Tibial artery (tissue), 4 donors: ENCODE measurements at places on chromosomes 6 and 20.

DNA sequence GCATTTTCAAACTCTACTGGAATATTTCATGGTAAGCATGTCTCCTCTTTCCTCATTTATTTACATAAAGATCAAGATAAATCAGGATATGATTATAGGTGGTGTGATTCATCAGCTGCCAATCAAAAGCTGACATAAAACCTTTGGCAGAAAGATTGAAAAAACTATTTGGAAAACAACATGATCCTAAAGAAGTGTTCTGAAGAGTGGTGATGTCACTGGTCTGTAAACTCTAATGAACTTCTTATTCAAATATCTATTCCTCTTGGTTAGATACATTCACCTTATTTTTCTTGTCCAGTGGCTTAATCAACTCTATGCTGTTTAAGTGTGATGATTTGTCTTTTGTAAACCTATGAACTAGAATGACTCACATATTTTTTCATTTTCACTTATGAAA lies 535.5 kb upstream of the CITED2 start:
- DNase-seq: no peak

GRCh38 chr6:170190046-170190445 lies 100.8 kb downstream of the DLL1 start:
- no peak for DNase-seq

GRCh38 chr6:67450641-67451040 lies 1184.4 kb upstream of the ADGRB3 start:
- no peak for DNase-seq

- no peak for DNase-seq
Measured at GRCh38 chr6:93792746-93793145, 373.4 kb upstream of the EPHA7 start.

DNA sequence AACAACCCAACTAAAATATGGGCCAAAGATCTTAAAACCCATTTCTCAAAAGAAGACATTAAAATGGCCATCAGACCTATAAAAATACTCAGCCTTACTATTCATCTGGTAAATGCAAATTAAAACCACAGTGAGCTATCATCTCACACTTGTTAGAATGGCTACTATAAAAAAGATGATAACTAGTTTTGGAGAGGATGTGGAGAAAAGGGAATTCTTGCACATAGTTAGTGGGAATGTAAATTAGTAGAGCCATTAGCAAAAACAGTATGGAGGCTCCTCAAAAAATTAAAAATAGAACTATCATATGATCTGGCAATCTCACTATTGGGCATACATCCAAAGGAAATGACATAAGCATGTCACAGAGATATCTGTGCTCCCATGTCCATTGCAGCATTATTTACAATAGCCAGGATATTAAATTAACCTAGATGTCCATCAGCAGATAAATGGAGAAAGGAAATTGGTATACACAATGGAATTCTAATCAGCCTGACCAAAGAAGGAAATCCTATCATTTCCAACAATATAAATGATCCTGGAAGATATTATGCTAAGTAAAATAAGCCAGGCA lies 2.9 kb downstream of the SIRPB1 start:
- no peak for DNase-seq

DNA sequence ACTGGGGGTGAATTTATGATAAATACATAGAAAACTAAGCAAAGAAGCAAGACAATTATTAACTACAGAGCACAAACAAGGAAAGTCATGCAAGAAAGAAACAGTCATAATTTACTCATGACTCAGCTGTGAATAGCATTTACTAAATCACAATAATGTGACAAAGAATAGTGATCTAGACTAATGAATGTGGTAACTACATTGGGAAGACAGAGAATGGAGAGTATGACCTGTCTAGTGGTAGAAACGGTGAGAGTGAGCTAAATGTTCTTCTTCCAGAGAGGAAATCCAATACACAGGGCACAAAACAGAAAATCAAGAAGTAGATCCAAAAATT lies 153.5 kb upstream of the DST start:
- DNase-seq: no peak

GRCh38 chr6:4281341-4282293 lies 146.2 kb upstream of the ECI2 start:
- DNase-seq: no peak

DNA sequence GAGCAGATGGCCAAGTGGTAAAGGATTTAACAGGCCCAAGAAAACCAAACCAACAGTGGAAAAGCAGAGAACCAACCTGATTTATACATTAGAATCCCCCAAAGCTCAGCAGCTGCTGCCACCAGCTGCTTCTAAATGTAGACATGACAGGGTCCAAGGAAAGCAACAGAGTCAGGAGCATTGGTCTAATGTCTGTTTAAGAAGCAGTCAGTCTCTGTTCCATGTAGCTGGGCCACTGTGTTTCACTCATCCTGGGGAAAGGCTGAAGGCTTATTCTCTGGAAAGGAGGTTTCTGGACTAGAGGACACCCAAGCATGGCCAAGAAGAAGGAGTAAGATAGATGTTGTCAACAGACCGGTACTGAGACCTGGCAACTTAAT lies 75.4 kb downstream of the TMEM244 start:
- no peak for DNase-seq

- no peak for DNase-seq
Measured at GRCh38 chr20:61889659-61890058, 176.0 kb downstream of the TAF4 start.

DNA sequence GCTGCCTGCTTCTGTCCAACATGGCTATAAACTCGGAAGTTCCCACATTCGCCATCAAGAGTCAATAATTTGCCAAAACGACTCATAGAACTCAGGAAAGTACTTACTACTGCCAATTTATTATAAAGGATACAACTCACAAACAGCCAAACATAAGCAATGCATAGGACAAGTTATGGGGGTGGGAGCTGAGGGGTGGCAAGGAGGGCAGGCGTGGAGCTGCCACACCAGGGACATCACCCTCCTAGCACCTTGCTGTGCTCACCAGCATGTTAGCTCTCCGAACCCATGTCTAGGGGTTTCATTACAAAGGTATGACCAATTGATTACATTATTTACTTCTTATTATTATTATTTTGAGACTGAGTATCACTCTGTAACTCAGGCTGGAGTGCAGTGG lies 12.4 kb downstream of the EIF2S2 start:
- DNase-seq: no peak

DNA sequence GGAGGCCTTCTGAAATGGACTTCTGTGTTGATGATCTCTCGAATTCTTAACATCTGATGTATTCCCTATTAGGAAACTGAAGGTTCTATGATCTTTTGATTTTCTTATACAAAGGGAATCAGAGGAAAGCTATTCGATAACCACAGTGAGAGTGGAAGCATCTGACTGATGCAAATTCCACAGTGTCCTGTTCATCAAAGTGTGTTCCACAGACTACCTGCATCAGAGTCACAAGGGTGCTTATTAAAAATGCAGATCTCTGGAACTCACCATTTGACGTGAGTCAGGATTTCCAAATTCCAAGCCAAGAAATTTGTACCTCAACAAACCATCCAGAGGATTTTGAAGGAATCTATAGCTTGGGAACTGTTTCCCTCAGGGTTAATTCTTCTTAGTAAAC lies 4.4 kb upstream of the MEP1A start:
- DNase-seq: no peak

- DNase-seq: no peak
Measured at GRCh38 chr6:106910999-106911949, 63.3 kb downstream of the CD24 start.

DNA sequence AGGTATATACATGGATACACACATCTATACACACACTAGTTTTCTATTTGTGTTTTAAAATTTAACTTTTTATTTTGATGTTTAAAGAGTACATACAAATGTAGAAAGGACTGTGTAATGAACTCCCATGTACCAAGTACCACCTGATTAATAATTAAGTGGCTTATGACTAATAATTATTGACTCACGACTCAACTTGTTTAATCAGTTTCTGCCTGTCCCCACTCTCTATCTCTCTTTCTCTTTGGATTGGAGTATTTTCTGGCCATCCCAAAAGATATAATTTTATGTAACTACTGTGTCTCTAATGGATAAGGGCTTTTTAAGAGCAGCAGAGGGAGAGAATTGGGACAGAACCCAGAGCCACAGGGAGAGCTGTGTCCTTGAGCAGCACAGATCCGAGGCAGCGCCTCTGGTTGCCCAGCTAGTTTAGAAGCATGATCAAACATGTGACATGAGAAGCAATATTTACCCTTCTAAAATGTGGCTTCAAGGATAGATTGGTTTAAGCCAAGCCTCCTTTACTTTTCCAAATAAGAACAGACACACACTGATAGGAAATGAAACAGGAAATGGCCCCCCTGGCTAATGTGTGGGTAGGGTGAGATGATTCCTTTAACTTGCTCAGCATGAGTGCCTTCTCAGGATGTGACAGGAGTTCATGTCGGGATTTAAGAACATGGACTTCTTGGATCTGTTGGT lies 81.0 kb downstream of the ERMARD start:
- no peak for DNase-seq

GRCh38 chr6:168709390-168709789 lies 268.4 kb downstream of the SMOC2 start:
- no peak for DNase-seq

DNA sequence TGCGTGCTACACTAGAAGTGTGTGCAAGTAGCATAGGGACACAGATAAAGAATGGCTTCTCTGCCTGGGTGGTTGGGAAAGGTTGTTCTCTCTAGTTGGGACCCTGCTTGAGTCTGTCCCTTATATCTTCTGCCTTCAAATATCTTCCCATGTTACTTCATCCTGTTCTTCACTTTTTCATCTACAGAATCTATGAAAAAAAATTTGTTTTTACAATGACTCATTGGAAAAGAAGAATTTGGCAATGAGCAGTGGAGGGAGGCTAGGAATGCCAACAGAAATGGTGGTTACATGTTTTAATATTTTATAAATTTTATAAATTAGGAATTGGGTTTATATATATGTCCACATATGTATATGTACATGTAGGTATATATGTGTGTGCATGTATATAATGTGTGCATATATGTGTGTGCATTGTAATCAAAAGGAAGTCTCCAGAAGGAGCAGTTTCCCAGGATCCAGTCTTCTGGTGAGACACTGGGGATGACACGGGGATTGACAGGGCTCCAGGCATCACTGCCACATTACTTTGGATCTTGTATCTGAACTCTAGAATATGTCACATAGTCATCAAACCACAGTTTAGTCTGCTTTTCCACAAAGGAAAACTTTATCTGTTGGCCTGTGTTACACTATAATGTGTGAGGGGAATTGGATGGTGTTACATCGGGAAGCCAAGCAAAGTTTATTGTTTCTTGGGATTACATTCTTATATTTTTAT lies 75.3 kb upstream of the RIPOR2 start:
- DNase-seq: no peak

DNA sequence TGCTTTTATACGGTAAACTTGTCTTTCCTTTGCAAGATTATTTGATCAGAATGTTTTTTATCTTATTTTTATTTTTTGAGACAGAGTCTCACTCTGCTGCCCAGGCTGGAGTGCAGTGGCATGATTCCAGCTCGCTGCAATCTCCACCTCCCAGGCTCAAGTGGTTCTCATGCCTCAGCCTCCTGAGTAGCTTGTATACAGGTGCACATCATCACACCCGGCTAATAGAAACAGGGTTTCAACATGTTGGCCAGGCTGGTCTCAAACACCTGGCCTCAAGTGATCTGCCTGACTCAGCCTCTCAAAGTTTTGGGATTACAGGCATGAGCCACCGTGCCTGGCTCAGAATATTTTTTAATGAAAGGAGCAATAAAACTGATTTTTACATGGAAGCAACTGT lies 8.9 kb upstream of the LPIN3 start:
- no peak for DNase-seq

DNA sequence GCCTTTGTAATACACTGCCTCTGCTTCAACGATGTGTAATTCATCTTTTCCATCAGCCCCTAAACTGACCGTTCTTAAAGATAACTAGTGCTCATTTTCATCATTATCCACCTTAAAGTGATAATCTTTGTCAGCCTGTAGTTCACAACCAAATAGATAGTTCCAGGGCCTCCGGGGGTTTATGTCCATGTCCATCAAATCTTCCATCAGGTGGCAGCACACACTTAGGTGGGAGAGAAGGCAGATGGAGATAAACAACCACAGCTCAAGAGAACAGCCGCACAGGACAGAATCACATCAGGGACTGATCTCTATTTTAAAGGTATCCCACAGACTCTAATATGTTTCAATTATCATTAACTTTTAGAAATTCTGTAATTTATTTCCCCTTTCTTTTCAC lies 90.9 kb downstream of the LMBRD1 start:
- no peak for DNase-seq

- no peak for DNase-seq
Measured at GRCh38 chr6:119241540-119242309, 107.8 kb downstream of the MAN1A1 start.

GRCh38 chr6:135191508-135192255 lies 10.6 kb downstream of the MYB start:
- no peak for DNase-seq

GRCh38 chr6:135555550-135555949 lies 58.0 kb upstream of the AHI1 start:
- DNase-seq: no peak

- DNase-seq: no peak
Measured at GRCh38 chr6:13058051-13058450, 270.3 kb downstream of the TBC1D7 start.

GRCh38 chr6:44960898-44961297 lies 367.2 kb upstream of the RUNX2 start:
- no peak for DNase-seq

DNA sequence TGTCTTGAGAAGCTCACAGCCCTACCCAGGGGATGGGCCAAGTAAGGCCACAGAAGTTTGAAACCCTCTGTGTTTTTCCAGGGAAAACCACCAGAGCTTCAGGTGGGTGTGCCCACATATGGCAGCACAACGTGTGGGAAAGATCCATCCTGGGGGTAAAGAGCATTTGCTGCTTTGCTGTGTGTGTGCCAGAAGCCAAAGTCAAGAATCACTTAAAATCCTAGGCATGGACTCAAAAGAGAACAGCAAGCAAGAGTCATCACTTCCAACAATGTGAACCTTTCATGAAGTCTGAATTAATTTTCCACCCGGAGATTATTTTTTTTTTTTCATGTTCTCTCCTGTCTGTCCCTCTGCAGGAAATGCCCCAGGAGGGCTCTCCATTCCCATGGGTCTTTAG lies 308.2 kb upstream of the SGK1 start:
- no peak for DNase-seq

DNA sequence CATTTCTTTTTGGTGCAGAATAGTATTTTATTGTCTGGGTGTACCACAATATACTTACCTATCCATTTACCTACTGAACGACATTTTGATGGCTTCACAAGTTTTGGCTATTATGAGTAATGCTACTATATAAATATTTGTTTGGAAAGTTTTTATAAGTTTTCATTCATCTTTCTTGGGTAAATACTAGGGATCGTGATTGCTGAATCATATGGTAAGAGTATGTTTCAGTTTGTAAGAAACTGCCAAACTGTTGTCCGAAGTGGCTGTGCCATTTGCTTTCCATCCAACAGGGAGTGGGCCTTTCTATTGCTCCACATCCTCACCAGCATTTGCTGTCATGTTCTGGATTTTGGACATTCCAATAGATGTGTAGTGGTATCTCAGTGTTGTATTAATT lies 104.2 kb downstream of the CDYL start:
- DNase-seq: no peak

- no peak for DNase-seq
Measured at GRCh38 chr6:10595731-10596664, 74.8 kb downstream of the GCNT2 start.
